ENCODE measurements at places on chromosomes 2 and 18.
A peak's percentile ranks its signal among the peaks of the same experiment; 100 is the strongest.

GRCh38 chr2:36737131-36737750 lies 40.7 kb downstream of the VIT start:
- DNase-seq, result no peak

DNA sequence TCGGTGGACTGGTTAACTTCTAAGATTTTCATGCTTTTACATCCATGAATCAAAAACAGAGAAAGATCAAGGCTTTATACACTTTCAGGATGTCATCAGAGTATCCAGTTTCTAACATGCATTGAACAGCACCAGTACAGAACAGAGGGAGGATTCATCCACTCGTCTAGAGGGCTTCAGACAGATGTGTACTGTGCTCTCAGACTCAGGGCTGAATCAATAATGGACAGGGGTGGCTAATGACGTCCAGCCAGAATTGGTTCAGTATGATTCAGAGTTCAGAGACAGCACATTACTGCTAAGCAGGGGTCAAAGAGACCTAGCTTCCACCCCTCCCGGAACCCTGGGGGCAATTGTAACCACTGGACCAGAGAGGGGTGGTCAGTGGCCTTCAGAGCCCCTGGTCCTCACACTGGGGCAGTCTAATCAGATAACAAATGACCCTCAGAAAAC lies 37.3 kb downstream of the RNU4ATAC start:
- no peak for DNase-seq

- peak; percentile 61 for DNase-seq
These were observed 24.1 kb upstream of the KANSL1L start for GRCh38 chr2:210195101-210195852.

DNA sequence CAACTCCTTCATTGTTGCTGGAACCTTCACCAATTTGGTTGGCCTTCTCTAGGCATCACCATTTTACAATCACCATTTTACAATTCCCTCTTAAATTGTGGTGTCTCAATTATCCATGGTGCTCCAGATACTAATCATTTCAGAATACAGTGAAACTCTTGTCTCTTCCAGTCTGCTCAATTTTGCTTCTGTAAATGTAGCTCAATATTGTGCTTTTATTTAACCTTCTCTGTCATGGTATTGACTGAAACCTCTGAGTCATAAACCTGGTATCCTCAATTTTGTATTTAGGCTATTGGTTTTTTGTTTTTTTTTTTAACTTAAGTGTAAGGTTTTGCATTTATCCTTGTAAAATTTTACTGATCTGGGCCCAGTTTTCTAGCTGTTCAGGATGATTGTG lies 16.1 kb downstream of the STRADB start:
- DNase-seq, result no peak

- DNase-seq, result no peak
These were observed 262.6 kb upstream of the SYT4 start for GRCh38 chr18:43539862-43540261.

- no peak for DNase-seq
These were observed 139.8 kb upstream of the NCK2 start for GRCh38 chr2:105604938-105605337.

GRCh38 chr2:32119161-32119560 lies 46.5 kb upstream of the SLC30A6 start:
- no peak for DNase-seq

DNA sequence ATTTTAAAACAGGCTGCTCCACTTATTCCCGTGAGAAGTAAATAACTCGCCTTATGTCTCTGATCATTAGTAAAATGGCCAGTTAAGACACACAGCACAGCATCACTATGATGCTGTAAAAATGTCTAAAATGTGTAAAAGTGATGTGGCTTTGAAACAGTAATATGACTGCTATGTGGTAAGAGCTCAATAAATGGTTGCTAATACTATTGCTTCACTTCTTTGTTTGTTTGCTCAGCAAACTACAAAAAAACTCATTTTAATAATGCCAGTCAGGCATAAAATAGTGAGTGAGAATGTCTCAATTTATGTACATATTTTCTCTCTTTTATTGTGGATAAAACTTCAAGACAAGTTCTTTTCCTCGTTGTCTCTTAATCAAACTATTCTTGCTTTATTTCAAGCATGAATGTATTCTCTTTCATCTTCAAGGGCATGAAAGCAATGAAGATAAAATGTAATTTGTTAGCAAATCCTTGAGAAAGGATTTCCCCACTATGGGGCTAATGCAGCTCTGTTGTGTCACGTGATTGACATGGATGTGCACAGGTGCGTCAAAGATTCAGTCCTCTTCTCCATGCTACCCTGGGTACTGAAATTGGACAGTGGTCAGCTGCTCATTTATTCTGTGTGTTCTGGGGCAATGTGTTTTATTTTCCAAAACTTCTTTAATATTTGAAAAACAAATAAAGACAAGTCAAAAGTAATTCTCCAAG lies 387.2 kb downstream of the TRIB2 start:
- DNase-seq, result no peak

DNA sequence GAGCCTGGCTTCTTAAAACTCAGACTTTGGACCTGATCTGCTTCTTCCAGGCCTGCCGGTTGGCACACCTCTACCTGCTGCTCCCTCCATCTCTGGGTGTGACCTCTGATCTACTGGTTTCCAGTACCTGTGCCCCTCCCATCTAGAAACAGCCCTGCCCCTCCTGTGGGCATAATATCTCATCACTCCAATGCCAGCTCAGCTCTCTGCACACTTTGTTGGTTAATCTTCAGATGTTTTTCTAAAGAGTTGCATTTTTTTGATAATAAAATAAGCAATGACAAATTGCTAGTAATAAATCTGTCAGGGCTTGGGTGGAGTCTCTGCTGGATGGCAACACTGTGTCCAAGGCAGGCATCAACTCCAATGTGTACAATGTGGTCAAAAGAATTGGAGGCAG lies 89.6 kb upstream of the PPP1CB start:
- no peak for DNase-seq

DNA sequence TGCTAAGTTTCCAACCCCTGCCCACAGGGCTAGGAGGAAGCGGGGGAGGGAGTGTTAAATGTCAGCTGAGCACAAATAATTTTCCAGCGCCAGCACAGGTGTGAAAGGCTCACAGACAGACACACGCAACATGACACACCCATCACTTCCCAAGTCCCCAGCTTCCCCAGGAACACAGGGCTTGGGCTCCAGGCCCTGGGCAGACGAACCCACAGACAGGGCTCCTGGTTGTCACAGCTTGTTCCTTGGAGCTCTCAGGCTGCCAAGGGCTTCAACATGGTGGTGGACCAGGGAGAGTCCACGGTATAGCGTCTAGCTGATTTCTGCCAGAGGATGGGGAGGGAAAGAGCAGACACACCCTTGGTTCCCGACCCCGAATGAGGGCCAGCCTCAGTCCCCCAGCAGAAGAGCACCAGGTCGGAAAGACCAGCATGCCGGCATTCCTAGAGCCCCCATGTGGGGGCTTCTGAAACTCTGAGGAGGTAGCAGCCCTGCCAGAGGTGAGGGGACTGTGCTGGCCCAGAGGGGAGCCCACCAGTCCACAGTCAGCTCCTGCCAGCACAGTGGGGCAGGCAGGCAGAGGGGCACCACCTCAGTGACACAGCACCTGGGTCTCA lies 1.9 kb downstream of the DUSP2 start:
- DNase-seq, result no peak

DNA sequence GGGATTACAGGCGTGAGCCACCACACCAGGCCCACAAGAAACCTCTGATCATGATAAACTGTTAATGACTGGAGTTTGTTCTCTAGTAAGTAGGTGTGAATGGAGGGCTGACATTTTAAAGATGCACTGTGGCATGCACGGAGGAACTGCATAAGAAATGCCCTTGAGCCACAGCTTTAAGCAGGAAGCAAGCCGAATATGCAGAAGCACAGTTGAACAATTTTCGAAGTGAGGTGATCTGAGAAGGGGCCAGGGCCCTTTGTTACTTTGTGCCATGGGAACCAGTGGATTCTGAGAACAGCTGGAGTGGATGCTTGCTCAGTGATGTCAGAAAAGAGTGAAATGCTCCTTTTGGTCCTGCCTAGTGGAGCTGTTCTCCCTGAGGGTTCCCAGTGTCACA lies 16.3 kb downstream of the FECH start:
- no peak for DNase-seq

DNA sequence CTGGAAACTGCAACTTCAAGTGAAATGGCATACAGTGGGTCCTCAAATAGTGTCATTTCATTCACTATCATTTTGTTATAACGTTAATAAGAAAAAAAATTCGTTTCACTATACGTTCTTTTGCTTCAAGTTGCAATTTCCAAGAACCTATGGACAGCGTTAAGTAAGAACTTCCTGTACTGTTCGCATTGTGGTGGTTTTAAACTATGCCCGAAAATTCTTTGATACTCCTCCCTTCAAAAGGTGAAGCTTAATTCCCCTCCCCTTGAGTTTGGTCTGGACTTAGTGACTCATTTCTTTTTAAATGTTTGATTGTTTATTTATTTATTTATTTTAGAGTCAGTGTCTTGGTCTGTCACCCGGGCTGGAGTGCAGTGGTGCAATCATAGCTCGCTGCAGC lies 20.7 kb downstream of the GNLY start:
- no peak for DNase-seq

- DNase-seq, result no peak
These were observed 18.9 kb downstream of the TET3 start for GRCh38 chr2:74003494-74004211.

GRCh38 chr18:36636237-36636817 lies 192.5 kb downstream of the TPGS2 start:
- no peak for DNase-seq

DNA sequence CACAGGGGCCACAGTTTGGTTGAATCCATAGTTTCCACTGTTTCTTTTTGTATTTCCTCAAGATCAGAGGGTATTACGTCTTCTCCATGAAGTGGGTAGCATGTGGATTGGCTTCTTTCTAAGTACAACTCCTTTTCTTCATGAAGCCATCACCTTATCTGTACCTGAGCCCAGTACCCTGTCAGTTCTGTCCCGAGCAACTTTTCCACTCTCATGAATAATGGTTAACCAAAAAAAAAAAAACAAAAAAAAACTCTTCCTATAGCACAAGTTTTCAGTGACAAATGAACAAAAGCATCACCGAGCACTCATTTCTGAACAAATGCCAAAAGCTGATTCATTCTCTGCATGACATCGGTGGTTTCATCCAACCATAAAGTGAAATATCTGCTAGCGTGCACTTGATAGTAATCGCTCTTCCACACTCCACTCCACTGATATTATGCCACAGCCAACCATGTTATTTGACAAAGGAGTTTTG lies 53.0 kb upstream of the CCDC150 start:
- peak; percentile 92 for DNase-seq

- DNase-seq, result no peak
These were observed 217.6 kb upstream of the NRP2 start for GRCh38 chr2:205464681-205465080.

DNA sequence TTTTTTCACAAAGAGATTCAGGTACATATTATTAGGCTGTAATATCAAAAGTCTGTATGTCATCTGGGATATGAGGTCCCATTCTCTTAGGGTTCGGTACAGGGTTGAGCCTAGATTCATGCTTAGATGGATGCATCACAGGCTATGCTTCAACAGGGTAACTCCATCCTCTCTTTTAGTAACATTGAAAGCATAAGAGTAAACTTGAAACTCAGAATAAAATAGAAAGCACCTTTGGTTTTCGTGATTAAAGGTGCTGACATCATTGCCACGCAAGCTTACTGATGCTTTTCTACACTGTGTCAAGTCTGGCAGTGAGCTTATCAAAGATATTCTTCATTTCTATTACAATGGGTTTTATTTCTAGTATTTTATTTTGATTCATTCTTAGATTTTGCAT lies 419.1 kb upstream of the DSEL start:
- no peak for DNase-seq

DNA sequence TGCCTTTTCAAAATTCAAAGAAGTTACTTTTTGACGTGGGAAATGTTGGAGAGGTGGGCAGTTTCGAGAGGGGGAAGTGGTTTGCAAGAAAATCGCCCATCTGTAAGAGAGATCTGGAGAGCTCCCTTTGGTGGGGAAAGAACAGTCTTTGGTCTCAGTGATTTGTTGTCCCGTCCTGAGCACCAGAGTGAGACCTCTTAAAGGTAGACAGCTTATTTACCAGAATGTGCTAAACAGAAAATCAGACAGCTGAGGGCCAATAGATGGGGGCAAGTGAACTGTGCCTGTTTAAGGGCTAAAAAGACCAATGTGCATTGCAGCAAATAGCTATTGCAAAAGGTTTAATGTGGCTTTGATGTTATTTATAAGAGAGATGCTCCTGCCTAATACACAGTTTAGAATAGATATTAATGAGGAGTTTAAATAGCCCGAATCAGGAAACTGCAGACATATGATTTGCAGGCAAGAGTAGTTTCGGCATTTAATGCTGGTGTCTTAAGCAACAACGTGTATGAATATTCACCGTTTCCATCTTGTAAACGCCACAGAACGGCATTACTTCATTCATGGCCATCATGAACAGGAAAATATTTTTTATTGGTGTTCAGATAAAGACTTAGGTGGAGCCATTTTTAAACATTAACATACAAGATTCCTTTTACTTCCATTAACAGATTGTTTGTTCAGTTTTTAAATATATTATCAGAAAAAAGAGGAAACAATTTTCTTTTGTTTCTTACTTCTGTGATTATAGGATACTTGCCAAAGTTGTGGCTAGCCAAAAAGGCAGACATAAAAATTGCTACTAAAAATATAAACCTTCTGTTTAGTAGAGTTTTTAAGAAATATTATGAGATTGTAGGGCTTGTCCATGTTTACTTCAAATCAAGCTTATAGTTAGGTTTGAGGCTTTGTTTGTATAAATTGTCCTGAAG lies 29.6 kb downstream of the ARHGAP15 start:
- no peak for DNase-seq

DNA sequence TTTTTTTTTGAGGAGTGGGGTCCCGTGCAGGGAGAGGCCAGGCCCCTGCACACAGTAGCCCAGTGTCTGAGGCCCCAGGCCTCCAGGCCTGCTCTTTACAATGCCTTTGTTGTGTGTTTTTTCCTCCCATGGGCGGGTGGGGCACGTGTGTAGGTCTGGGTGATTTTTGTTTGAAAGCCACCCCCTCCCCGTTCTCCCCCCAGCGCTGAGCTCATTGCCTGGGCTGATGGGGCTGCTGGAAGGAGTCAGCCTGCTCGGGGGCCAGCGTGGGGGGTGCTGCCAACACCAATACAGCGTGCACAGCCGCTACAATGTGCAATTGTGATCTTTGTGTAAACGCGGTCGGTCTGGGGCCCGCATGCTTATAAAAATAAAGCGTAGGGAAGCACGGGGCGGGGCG lies 142.7 kb downstream of the DYSF start:
- no peak for DNase-seq

GRCh38 chr2:205752924-205753323 lies 70.6 kb downstream of the NRP2 start:
- no peak for DNase-seq

DNA sequence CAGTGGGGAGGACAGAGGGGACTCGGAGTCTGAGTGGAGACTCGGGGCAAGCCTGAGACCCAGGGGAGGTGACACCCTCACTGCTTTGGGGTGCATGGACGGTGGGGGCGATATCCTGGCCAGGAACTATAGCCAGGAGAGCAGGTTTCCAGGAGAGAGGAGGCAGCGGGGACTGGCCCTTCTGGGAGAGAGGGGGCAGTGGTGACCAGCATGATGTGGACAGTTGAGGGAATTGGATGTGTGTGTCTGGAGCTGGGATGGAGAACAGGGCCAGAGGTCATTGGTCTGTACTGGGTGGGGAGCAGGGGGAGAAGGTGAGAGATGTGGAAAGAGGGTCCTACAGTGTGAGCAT lies 63.6 kb downstream of the ACKR3 start:
- no peak for DNase-seq

All from dermis microvascular lymphatic vessel endothelial cell (primary cell).